Iris pigment epithelial cell (primary cell): ENCODE measurements at places on chromosomes 11 and 22.

GRCh38 chr11:44761551-44761961 lies 34.8 kb downstream of the TSPAN18 start:
- no peak for DNase-seq

DNA sequence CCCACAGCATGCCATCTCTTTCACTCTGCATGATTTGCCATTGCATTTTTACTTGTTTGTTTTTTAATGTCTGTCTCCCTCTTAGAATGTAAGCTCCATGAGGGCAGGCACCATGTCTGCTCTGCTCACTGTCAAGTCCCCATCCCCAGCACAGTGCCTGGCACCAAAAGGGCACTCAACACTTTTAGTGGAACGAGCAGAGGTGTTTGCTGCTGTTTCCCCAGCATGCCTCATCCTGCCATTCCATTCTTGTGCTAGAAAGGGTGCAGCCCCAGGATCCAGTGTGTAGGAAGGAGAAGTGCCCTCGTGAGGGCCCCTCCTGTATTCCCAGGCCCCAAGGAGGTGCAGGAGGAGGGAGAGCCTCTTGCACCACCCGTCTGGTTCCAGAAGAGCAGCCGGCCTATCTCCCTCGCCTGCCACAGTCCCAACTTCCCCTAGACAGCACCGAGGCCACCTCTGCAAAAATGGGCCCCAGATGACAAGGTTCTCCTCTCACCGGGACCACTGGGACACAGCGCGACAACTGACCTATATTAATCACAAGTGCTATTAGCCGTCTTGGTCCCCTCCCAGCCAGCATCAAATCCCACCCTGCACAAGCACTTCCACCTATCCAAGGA lies 33.3 kb upstream of the CACNG2 start:
- no peak for DNase-seq

DNA sequence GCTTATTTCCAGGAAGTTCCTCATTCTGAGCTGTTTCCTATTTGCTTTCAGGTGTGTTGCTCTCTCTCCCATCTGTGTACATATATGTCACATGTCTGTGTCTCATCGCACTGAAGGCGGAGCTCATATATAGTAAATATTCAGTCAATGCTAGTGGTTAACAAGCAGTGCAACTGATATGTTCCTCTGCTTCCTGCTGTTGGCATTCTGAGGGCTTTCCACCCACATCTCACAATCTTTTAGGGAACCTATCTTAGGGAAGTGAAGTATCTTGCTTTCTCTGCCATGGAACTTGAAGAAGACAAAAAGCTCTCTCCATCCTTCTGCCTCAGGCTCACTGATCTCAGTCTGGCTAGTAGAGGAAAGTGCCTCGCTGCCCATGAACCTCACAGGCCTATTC lies 139.8 kb downstream of the TTC17 start:
- no peak for DNase-seq

- peak; percentile 84 for DNase-seq
Observed at GRCh38 chr11:102111011-102111786, 952 bp downstream of the YAP1 start.

- no peak for DNase-seq
Observed at GRCh38 chr11:41659985-41660384, 200.5 kb upstream of the LRRC4C start.

GRCh38 chr11:134033696-134034491 lies 35.0 kb upstream of the JAM3 start:
- peak; percentile 85 for DNase-seq

GRCh38 chr11:64396079-64396591 lies 37.2 kb downstream of the RPS6KA4 start:
- peak; percentile 20 for DNase-seq

GRCh38 chr11:130133716-130134115 lies 25.9 kb upstream of the ST14 start:
- DNase-seq = no peak

- peak; percentile 22 for DNase-seq
Observed at GRCh38 chr11:121024989-121025388, 1.1 kb downstream of the TBCEL start.

- DNase-seq = no peak
Observed at GRCh38 chr22:44005524-44005923, 18.6 kb upstream of the PARVB start.

DNA sequence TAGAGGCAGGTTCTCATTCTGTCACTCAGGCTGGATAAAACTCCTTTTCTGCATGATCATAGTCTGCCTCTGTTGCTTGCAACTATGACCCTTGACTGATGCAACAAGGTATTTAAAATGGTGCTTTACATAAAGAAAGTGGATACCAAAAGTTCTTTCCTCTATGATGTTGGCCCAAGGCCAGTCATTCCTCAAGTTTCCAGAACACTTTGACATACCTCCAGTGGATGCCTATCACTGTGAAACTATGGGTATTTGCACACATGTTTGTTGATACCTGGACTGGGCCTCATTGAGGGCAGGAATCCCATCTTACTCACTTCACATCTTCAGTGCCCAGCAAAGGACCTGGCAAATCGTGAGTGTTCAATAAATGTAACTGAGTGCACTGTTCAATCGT lies 159.0 kb upstream of the ZC3H12C start:
- DNase-seq = no peak

GRCh38 chr11:85182441-85183387 lies 444.4 kb downstream of the DLG2 start:
- DNase-seq = peak; percentile 64

- no peak for DNase-seq
Observed at GRCh38 chr11:46609386-46609785, 7.6 kb downstream of the HARBI1 start.

DNA sequence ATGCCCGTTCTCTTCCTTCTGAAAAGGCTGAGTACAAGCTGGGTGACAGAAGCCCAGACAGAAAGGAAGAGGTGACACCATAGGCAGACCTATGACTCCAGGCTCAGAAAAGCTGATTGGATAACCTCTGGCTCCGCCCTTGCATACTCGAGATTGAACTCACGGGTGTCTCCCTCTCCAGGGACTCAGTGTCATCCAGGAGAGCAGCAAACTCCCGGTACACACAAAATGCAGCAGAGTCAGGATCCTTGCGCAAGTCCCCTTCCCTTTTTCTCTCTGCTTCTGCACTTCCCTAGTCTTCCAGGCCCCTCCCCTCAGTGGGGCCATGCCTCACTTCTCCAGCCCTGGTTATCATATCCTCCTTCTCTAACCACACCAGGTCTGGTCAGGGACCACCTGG lies 9.8 kb downstream of the SCN4B start:
- no peak for DNase-seq

DNA sequence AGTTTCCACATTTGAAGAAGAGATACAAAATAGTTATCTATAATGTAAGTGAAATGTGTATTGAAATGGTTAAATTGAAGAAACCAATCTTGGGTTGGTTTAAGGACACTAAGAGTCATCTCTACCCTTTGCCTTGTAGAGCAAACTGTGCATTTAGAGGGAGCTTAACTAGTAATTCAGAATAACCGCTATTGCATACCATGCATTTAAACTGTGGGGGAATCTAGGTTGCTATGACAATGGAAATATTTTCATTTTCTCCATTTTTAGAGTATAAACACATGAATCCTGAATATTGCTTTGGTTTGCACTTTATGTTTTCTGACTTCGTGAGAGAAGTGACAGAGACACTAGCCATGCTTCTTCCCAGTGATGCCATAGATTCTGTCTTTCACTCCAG lies 39.7 kb downstream of the FAT3 start:
- peak; percentile 11 for DNase-seq

- no peak for DNase-seq
Observed at GRCh38 chr11:31823644-31824331, 12.7 kb upstream of the PAX6 start.

DNA sequence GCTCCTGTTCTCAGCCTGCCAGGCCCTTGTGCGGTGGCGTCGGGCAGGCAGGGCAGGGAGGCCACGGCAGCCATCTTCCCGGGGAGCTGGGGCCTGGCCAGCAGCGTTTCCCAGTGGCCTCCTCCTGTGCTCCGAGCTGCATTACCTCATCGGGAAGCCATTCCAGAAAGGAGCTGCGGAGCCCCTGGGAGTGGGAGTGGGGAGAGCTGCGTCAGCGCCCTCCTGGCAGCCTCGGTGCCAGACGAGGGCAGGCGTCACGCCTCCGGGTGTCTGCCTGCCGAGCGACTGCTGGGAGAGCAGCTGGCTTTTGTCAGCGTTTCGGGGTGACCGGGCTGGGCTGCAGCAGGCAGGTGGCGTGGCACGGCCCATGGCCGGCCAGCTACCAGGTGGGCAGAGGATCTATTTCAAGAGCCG lies 30.9 kb upstream of the WNT7B start:
- peak; percentile 62 for DNase-seq

DNA sequence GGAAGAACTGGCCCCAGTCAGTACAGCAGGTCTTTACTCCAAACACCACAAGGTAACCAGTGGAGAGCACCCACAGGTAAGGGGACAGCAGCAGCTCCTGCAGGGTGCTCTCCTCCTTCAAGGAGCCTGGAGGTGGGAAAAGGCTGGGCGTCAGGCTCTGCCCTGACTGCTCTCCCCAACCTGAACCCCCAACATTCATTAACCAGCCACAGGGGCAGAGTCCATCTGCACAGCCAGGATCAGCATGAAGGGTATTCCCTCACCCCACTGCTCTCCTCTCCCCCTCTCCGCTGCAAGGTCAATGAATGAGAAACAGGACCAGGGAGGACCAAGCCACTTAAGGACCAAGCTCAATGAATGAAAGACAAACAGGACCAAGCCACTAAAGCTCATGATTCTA lies 3.7 kb downstream of the SLC37A4 start:
- DNase-seq = no peak

DNA sequence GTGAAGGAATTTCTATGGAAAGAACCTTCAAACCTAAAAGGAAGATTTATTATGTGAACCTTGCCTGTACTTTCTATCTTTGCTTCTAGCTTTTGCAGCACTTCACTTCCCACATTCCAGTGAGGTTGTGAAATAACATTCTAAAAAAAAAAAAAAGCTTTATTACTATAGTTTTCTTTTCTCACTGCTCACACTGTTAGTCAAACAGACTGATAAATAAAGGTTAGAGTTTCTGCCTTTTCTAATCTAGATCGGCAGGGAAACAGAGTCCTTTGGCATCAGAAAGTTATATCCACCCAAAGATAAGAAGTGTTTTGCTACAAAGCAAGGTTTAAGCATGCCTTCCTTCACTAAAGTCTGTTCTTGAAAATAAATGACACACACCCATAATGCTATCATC lies 2.8 kb downstream of the AAMDC start:
- DNase-seq = peak; percentile 62

DNA sequence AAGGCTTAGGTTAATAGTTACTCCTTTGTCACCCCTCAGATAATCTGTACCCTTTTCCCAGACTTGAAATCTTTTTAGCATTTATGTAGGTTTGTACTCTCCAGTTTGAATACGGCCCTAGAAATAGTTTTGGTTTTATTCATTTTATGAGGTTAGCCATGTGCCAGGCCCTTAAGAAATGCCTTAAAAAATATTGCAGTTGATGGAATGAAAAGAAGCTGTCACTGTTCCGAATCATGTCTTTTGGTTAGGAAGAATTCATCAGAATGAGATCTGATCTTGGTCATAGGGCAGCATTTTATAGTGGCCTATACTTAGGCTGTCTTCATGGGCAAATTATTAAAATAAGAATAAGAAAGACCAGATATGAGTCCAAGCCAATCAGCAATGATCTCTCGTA lies 14.8 kb upstream of the PRSS23 start:
- no peak for DNase-seq

DNA sequence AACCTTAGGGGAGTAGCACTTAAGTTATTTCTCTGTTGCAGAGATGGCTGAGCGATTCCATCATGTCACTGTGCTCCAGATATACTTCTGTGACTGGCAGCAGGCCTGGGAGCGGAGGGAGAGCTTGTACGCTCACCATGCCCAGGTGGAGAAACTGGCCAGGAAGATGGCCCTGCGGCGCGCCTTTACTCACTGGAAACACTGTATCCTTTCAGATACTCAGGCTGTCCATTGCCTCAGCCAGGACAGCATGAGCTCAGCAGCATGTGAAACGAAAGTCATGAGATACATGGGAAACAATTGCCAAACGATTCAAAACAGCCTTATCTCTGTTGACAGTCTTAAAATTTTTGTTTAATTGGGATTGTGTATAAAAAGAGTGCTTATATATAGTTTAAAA lies 78.9 kb downstream of the SFI1 start:
- no peak for DNase-seq

GRCh38 chr22:22400099-22400498 lies 108.4 kb downstream of the ZNF280B start:
- DNase-seq = no peak

- DNase-seq = no peak
Observed at GRCh38 chr11:32472226-32472625, 36.9 kb upstream of the WT1 start.

GRCh38 chr11:68963779-68964178 lies 17.0 kb downstream of the MRGPRD start:
- DNase-seq = no peak

- no peak for DNase-seq
Observed at GRCh38 chr11:63553759-63554158, 9.4 kb downstream of the PLAAT2 start.

DNA sequence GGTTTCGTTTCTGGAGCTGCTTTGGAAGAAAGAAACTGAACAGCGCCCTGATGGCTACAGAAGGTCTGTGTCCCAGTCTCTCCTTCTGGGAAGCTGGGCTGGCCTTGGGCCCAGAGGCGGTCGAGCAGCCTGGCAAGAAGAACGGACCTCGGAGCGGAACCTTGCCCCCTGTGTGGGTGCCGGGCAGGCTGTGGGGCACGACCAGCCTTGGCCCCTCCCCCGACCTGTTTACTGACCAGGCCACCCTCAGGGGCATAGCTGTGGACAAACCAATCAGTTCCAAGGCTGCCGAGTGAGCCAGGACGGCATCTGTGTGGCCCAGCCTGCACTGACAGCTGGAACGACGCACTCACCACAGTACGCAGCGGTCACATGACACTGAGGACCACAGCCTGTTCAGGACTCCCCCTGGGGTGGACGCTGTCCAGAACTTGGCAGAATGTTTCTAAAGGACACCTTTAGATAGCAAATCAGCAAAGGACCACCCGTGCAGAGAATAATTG lies 7.2 kb downstream of the PIM3 start:
- DNase-seq = no peak

DNA sequence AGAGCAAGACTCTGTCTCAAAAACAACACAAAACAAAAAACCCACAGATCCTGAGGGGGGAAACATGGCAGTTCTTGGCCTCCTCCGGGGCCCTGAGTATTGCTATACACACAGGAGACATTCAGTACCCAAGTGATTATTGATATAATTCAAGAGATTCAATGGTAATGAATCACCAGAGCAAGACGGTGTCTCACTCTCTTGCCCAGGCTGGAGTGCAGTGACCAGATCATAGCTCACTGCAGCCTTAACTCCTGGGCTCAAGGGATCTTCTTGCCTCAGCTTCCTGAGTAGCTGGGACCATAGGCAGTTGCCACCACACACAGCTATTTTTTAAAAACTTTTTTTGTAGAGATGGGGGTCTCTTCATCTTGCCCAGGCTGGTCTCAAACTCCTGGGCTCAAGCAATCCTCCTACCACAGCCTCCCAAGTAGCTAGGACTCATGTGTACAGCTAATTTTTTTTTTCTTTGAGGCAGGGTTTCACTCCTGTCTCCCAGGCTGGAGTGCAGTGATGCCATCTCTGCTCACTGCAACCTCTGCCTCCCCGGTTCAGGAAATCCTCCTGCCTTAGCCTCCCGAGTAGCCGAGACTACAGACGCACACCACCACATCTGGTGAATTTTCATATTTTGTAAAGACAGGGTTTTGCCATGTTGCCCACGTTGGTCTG lies 21.8 kb upstream of the PIK3C2A start:
- DNase-seq = peak; percentile 29

- DNase-seq = no peak
Observed at GRCh38 chr22:27094633-27095308, 437.4 kb downstream of the MIAT start.

- DNase-seq = no peak
Observed at GRCh38 chr22:20650294-20651207, 123.4 kb upstream of the SERPIND1 start.
